ENCODE measurements at places on chromosomes 5 and 9.

GRCh38 chr9:28930766-28931165 lies 1357.5 kb upstream of the C9orf72 start:
- no peak for DNase-seq

DNA sequence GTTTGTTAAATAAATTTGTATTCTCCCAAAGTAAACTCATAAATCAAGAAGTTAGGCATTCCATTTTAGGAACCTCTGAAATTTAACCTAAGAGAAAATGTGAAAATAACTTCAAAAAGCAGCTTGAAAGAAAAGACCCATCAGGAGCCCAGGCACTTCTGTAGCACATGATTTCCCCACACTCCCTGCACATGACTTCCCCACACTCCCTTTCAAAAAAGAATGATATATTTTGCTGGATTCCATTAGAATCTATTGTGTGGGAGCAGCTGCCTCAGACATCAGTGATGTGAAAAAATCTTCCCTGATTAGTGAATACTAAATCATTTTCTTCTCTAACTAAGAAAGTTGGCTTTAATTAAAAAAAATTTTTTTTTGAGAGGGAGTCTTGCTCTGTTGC lies 83.3 kb downstream of the GLDC start:
- DNase-seq, result peak; percentile 23

GRCh38 chr9:21465138-21465537 lies 17.0 kb downstream of the IFNE start:
- no peak for DNase-seq

GRCh38 chr5:6594066-6594465 lies 38.8 kb downstream of the NSUN2 start:
- DNase-seq, result no peak

GRCh38 chr9:137237759-137238726 lies 3.0 kb upstream of the TUBB4B start:
- no peak for DNase-seq
